HepG2 (cell line): ENCODE measurements at places on chromosomes 5 and 9. TPM values are rescaled to one million over a fixed set of nuclear protein-coding genes. Genes with fewer than 3 reads are reported as not detected.
A peak's percentile ranks its signal among the peaks of the same experiment; 100 is the strongest.

Gene SPATA31A3
- total RNA-seq, result not detected in 2 replicates

- no peaks in the 10 kb centered on the region for H3K36me3 ChIP-seq
- DNase-seq, result no peak
- no peaks in the 10 kb centered on the region for H3K27me3 ChIP-seq
- H3K4me3 ChIP-seq, result no peak overlapping the region
- H3K4me1 ChIP-seq, result no peaks in the 10 kb centered on the region
- no peak overlapping the region for H3K27ac ChIP-seq
Observed at GRCh38 chr5:89697581-89697980, 712.0 kb downstream of the CETN3 start.

- H3K27ac ChIP-seq, result no peak overlapping the region
- peak; percentile 66 for DNase-seq
- no peaks in the 10 kb centered on the region for H3K36me3 ChIP-seq
- no peak overlapping the region for H3K4me3 ChIP-seq
- peaks cover 14% of the 10 kb centered on the region for H3K4me1 ChIP-seq
Observed at GRCh38 chr9:36450110-36450732, 50.2 kb upstream of the RNF38 start.

Gene ANKRD31
- 0.08 and 0.09 TPM in 2 replicates for total RNA-seq

Gene FOXI1
- not detected in 2 replicates for total RNA-seq

Gene PDGFRB
- total RNA-seq, result 1.5 and 4.0 TPM in 2 replicates

DNA sequence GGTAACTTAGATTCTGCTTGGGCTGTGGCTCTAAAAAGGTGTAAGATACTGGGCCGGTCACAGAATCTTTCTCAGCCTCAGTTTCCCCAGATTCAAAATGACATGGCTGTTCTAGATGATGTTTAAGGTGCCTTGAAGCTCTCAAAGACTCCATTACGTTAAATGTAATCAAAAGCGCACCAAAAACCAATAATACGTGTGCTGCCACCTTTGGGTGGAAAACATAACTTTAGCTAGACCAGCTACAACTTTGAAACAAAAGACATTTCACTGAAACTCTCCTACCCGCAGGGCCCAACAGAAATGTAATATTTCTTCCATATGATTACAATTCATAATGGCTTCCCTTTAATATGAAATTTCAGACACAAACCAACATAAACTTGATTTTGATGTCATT, 35.0 kb upstream of the PCSK5 start:
- no peak overlapping the region for H3K27ac ChIP-seq
- no peaks in the 10 kb centered on the region for H3K27me3 ChIP-seq
- H3K36me3 ChIP-seq, result no peaks in the 10 kb centered on the region
- H3K4me3 ChIP-seq, result no peak overlapping the region

DNA sequence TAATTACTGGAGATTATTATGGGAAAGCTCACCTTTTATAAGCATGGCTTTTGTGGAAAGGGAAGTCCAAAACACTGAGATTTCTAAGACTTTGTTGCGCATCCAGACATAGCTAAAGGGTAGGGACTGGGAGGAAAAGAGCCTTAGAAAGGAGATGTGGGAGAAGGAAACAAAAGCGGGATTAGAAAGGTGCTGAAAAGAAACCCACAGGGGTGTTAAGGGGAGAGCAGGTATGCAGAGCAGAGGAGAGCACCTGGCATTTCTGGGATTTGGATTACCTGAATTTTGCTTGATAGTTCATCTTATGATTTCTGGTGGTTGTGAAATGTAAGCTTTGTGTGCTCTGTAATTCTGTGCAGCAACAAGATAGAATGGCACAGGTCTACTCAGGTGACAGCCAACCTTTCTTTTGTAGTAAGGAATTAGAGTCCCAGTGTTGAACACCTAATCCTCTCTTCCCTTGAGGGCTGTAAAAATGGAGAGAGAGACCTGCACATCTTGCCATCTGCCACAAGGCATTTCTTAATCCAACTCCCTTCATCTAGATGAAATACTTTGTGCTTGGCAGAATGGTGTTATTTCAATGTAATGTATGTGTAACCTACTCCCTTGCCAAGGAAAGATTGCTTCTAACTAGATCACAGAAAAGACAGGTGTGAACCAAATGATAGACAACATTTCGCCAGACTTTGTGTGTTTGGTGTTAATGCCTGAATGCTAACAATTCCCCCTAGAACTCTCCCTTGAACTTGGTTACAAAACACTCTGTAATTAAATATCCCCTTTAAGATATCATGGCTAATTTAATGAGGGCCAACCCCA, 47.4 kb downstream of the ATPSCKMT start:
- H3K4me1 ChIP-seq, result no peaks in the 10 kb centered on the region
- no peak for DNase-seq
- H3K27me3 ChIP-seq, result no peaks in the 10 kb centered on the region
- no peaks in the 10 kb centered on the region for H3K36me3 ChIP-seq

Gene SPRY4
- 8.9 and 9.0 TPM in 2 replicates for total RNA-seq

DNA sequence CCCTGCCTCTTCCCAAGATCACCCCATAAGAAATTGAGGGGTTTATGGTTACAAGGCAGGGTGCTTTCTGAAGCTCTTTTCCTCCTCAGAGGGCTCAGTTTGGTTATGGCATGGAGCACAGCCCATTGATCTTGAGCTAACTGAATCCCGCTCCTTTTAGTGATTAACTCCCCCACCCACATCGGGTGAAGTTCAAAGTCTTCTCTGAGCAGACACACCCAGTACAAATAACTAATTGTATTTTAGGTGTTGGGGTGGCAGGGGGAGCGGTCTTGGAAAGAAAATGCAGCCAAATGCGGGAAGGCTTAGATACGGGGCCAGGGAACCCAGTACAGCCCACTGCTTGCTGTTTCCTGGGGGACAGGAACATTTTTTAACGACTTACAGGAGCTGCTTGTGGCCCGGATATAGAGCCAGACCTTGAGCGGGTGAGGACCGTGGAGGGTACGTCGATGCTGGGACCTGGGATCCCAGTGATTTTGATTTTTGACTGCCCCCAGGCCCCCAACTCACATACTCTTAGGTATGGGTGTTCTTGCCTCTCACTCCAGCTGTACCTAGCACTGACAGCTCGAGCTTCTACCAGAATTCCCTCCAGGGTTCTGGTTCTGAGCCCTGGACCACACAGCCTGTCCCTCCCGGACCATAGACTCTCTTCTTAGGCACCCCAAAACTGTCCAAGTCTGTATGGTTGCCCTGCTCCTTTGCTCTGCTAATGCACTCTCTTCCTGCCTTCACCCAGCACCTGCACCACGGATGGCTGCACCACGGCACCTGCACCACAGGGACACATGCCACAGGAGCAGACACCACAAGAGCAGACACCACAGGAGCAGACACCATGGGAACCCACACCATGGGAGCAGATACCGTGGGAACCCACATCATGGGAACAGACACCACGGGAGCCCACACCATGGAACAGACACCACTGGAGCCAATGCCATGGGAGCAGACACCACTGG, 18.3 kb upstream of the RXRA start:
- no peaks in the 10 kb centered on the region for H3K36me3 ChIP-seq
- no peak overlapping the region for H3K27ac ChIP-seq
- peaks cover 24% of the 10 kb centered on the region for H3K4me1 ChIP-seq
- no peak overlapping the region for H3K4me3 ChIP-seq
- DNase-seq, result peak; percentile 48

GRCh38 chr5:14726066-14726838, 61.7 kb downstream of the OTULIN start:
- peaks cover 5% of the 10 kb centered on the region for H3K36me3 ChIP-seq
- H3K27ac ChIP-seq, result no peak overlapping the region
- DNase-seq, result no peak
- H3K4me1 ChIP-seq, result peaks cover 40% of the 10 kb centered on the region

DNA sequence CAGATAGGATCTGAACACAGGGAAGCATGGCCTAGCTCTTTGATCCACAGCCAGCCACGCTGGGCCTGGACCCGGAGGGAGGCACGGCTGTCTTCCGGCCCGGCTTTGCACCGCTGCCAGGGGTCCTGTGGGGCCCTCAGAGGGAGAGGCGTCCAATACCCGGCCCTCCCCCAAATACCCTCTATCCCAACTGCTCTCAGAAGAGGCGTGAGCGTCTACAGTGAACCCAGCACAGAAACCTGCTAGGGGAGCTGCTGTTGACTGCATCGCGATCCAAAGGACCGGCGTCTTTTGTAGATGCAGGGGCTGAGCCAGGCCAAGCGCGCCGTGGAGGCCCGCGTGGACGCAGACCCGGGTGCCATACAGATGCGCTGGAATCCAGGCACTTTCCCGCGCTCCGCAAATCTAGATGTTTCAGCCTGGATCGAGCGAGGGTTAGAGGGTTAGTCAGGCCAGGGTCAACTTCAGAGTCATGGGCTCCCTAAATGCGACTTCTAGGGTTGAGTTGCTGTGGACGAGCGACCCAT, 1.1 kb upstream of the TCF7 start:
- peaks cover 3% of the 10 kb centered on the region for H3K36me3 ChIP-seq
- H3K4me1 ChIP-seq, result peaks cover 61% of the 10 kb centered on the region
- DNase-seq, result no peak
- H3K27ac ChIP-seq, result no peak overlapping the region
- H3K27me3 ChIP-seq, result peaks cover 25% of the 10 kb centered on the region; the same call in 2 of the 3 replicates

Gene TAF1L
- total RNA-seq, result not detected in 2 replicates

Gene DPYSL3
- 0.15 TPM in 1 of 2 replicates, not detected in the other for total RNA-seq

- no peak overlapping the region for H3K4me3 ChIP-seq
- H3K4me1 ChIP-seq, result peaks cover 7% of the 10 kb centered on the region
- no peak for DNase-seq
- no peaks in the 10 kb centered on the region for H3K36me3 ChIP-seq
- H3K27me3 ChIP-seq, result peaks cover 1% of the 10 kb centered on the region; the same call in 1 of the 2 replicates
Observed at GRCh38 chr9:114038724-114039313, 39.3 kb downstream of the AMBP start.

- no peak overlapping the region for H3K27ac ChIP-seq
- no peaks in the 10 kb centered on the region for H3K36me3 ChIP-seq
- H3K4me1 ChIP-seq, result no peaks in the 10 kb centered on the region
Observed at GRCh38 chr9:134868751-134869553, 11.7 kb upstream of the FCN2 start.

DNA sequence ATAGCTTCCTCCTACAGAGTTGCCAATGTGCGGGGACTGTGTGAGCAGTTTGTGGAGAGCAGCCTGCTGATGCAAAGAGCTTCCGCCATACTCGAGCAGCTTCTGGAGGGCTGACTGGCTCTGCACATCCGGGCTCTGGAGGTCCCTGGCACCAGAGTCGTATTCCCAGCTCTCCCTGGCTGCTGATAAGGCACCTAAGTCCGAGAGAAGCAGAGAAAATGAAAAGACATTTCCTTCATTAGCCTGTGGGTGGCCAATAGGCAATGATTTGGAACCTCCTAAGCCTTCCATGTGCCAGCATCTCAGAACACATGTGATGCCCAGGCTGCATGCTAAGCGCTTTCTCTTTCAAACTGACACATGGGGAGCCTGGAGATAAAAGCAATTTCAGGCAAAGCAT, 94.3 kb downstream of the TSSK1B start:
- H3K4me3 ChIP-seq, result no peak overlapping the region
- no peak overlapping the region for H3K27ac ChIP-seq
- no peaks in the 10 kb centered on the region; the same call in 1 of the 2 replicates for H3K27me3 ChIP-seq
- no peaks in the 10 kb centered on the region for H3K4me1 ChIP-seq
